Ecto neural progenitor cell (in vitro differentiated cells): ENCODE measurements at places on chromosomes 12 and 14.

- DNase-seq, result no peak
Measured at GRCh38 chr12:124762791-124763593, 100.7 kb downstream of the SCARB1 start.

GRCh38 chr14:93012951-93013719 lies 90.2 kb downstream of the CHGA start:
- DNase-seq, result no peak

- peak; percentile 87 for DNase-seq
Measured at GRCh38 chr12:54017878-54018467, 9.2 kb downstream of the HOXC8 start.

DNA sequence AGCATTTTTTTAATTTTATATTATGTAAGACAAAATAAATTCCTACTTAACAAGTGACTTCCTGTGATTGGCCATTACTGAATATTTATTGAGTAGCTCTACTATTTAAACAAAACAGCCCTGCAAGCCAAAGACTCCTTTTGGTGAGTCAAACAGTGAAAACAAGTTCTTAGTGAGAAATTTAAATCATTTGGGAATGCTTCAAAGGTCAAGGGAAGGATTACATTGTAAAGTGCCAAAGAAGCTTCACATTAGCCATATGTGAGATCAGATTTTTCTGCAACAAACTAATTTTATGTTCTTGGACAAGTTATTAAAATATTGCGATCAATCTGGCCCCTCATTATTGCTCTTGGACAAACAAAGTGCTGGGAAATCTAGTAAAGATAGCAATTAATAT lies 795.4 kb upstream of the MGAT4C start:
- DNase-seq, result no peak

- no peak for DNase-seq
Measured at GRCh38 chr12:60872850-60873713, 1277.3 kb downstream of the SLC16A7 start.

GRCh38 chr14:53938136-53938837 lies 18.3 kb downstream of the BMP4 start:
- no peak for DNase-seq

DNA sequence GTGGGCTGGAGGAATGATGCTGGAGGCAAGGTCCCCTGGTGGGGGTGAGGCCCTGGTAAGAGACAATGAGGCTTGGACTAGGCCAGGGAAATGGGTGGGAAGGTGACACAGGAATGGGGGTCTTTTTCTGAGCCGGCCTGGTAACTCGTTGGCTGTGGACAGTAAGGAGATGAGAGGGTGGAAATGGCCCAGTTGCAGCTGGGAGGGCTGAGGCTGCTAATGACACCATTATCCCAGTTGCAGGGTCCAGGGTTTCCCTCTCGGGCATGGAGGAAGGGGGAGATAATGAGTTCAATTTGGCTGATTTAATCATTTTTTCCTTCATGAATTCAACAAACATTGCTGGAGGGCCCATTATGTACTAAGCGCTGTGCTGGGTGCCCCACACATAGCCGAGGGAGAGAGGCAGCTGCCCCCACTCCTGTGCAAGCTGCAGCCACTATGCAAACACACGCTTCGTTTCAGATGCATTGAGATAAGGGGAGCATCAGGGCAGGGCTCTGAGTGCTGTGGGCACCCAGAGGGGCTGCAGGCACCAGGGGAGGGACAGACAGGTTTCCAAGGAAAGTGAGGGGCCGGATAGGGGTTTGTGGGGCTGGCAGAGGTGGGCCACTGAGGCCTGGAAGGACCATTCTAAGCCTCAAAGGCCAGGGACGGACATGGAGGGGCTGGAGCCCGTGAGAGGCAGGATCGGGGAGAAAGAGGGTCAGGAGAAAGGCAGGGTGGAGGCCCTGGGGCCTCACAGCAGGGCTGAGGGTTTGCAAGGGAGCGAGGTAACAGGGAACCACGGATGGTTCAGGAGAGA lies 43.2 kb upstream of the MEG3 start:
- DNase-seq, result peak; percentile 46

DNA sequence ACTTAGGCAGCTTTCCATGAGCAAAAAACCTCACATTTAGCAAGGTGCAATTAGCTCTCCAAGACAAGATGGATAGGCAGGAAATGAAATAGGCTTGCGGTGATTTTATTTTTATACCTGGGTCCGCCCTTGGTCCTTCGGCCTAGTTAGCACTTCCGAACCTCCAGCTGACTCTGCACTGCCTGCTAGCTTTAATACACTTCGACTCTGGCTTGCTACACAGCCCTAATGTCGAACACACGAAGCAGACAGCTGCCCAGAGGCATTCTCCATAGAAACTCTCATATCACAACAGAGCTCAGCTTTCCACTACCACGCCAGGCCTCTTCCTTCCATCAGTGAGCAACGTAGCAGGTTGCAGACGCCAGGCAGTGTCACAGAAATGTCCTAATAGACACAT lies 688.0 kb downstream of the VRK1 start:
- no peak for DNase-seq

DNA sequence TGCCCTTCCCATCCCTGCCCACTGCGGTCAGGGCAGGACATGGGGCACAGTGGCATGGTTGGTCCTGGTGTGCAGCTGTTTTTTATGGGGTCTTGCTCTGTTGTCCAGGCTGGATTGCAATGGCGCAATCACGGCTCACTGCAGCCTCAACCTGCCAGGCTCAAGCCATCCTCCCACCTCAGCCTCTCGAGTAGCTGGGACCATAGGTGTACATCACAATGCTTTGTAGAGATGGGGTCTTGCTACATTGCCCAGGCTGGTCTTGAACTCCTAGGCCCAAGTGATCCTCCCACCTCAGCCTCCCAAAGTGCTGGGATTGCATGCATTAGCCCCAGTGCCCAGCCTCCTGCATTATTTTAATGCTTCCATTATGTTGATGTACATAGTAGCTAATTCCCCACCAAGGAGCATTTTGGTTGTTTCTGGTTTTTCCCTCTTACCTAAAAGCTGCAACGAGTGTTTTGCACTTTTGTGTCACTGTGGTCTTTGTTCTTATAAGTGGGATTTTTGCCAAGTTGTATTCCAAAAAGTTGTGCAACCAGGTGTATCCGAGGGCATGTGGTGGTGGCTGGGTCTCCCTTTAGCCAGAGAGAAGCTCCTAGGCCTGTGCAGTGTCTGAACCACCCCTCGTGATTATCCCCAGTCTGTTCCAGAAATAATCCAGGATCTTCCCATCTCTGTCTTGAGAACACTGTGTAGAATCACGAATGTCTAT lies 10.3 kb downstream of the TCHP start:
- DNase-seq, result no peak

- DNase-seq, result no peak
Measured at GRCh38 chr12:127081058-127081457, 1185.9 kb upstream of the TMEM132C start.

- DNase-seq, result no peak
Measured at GRCh38 chr12:113093409-113094101, 37.0 kb downstream of the DTX1 start.

DNA sequence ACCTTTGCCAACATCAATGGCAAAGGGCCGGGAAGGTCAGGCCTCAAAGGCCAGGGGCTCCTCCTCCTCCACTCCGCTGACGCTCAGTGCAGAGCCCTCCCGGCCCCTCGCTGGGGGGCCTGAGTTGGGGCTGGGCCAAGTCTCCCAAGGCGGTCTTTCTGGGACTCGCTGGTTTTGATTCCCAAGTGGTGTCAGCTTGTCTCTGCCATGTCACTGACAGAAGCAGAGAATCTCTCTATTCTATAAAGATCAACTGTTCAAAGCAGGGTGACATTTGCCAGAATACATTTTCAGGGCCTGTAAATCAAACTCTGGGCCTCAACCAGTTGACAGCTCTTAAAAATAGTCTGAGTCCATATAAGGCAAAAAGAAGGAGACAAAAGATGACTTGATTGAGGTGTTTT lies 75.9 kb downstream of the CCDC88C start:
- DNase-seq, result no peak

GRCh38 chr12:52582971-52583456 lies 9.4 kb upstream of the KRT74 start:
- peak; percentile 88 for DNase-seq

DNA sequence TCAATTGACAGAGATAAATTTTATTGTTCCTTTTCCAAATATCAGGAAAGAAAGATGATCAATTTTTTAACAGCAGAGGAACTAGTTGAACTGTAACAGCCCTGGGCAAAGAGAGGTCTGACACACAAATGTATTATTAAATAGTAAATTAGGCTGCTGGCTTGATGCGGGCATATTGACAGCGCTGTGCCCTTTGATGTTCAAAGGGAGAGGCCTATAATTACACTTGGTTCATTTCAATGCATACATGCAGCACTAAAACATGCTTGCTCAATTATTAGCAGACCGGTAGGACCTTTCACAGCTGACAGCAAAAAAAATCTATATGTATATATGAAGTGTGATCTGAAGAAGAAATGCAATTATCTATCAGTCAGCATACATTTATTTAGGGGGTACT lies 219.8 kb downstream of the SLC2A13 start:
- no peak for DNase-seq

DNA sequence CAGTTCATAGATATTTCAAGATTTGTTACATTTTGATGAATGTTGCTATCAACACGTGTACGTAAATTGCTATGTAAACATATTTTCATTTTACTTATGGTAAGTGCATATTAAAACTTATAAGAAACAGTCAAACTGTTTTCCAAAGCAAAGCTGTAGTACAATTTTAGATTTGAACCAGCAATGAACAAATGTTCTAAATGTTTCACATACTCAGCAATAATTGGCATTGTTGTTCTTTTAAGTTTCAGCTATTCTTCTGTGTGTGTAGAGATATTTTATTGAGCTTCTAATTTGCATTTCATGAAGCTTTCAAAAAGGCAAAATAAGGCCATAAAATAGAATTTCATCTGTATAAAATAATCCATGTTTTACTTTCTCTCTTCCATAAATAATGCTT lies 1433.2 kb downstream of the LRFN5 start:
- DNase-seq, result no peak

- DNase-seq, result peak; percentile 73
Measured at GRCh38 chr14:99270458-99271220, 1.4 kb downstream of the BCL11B start.

DNA sequence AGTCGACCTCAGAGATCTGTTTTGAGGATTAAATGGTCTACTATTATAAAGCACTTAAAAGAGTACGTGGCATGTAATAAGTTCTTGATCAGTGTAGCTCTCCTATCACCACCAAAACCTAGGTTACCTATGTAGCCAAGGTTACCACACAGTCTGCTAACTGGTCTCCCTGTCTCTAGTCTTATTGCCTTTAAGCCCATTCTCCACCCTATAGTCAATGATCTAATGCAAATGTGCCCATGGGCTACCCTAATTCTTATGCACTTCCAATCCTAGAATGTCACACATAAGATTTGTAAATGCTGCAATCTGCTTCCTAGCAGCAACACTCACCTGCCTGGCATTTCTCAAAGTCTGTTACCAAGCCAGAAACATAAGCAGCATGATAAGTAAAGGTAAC lies 44.9 kb downstream of the C2CD5 start:
- no peak for DNase-seq

- no peak for DNase-seq
Measured at GRCh38 chr12:64997858-64998257, 123.2 kb downstream of the WIF1 start.

- DNase-seq, result no peak
Measured at GRCh38 chr12:121992059-121992879, 29.4 kb upstream of the BCL7A start.

DNA sequence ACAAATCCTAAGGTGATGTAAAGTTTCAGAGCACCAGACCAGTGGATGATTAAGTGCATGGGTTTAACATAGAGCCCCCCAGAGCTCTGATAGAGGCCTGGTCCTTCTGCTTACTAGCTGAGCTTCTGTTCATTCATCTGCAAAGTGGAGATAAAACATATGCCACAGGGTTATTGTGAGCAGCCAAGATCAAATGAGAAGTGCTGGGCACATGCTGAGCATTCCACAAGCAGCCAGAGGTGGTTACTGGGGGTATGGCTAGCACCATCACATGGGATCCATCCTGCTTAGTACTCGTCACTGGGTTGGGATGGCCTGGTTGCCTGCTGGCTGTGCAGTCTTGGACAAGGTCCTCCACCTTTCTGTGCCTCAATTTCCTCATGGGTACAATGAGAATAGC lies 18.0 kb upstream of the SMUG1 start:
- DNase-seq, result no peak

DNA sequence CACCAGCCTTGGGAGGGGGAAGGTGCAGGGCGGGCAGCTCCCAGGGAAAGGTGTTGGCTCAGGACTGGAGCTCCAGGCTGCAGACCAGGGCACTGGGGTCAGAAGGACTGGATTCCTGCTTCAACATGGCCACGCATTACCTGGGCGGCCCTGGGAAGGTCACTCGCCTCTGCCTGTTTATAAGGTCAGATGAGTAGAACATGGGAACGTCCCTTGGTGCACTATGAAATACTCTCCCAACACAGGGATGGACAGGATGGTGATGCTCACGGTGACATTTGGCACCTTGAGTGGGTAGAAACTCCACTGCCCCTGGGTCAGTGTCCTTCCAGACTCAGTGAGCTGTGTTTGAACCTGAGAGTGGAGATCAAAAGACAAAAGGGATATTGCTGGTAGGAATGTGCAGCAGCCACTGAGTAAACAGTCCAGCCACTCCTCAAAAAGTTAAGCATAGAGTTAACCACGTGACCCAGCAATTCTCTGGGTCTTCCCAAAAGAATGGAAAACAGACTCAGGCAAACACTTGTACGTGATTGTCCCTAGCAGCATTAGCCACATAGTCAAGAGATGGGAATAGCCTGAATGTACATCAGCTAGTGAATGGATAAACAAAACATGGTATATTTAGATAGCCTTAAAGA lies 9.1 kb upstream of the BDKRB2 start:
- DNase-seq, result no peak

GRCh38 chr12:16154990-16155389 lies 122.5 kb downstream of the SLC15A5 start:
- DNase-seq, result no peak

- DNase-seq, result no peak
Measured at GRCh38 chr12:99453836-99454538, 193.6 kb upstream of the GARIN6 start.

- DNase-seq, result peak; percentile 3
Measured at GRCh38 chr12:68397566-68398158, 65.5 kb upstream of the MDM1 start.

GRCh38 chr12:122517877-122518276 lies 8.9 kb downstream of the RSRC2 start:
- no peak for DNase-seq

DNA sequence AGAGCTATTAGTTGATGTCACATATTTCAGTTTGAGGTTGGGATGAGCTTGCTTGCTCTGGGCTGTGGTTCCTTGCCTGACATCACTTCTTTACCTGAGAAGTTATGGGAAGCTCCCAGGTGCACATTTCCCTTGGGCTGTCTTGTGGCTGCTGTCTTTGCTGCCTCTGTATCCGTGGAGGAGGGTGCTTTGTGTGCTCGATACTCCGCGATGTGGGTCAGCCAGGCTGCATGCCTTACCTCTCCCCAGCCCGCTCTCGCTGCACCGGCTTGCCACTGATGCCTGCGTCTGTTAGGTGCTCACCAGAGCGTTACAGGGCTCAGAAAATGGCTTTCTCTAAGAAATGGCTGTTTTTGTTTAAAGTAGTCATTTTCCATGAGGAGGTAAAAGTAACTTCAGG lies 19.6 kb downstream of the PELI2 start:
- DNase-seq, result no peak

- no peak for DNase-seq
Measured at GRCh38 chr14:63874223-63874622, 21.4 kb downstream of the SYNE2 start.

GRCh38 chr14:23056145-23056955 lies 970 bp downstream of the CDH24 start:
- peak; percentile 88 for DNase-seq
